ENCODE measurements at places on chromosomes 16 and 17.

DNA sequence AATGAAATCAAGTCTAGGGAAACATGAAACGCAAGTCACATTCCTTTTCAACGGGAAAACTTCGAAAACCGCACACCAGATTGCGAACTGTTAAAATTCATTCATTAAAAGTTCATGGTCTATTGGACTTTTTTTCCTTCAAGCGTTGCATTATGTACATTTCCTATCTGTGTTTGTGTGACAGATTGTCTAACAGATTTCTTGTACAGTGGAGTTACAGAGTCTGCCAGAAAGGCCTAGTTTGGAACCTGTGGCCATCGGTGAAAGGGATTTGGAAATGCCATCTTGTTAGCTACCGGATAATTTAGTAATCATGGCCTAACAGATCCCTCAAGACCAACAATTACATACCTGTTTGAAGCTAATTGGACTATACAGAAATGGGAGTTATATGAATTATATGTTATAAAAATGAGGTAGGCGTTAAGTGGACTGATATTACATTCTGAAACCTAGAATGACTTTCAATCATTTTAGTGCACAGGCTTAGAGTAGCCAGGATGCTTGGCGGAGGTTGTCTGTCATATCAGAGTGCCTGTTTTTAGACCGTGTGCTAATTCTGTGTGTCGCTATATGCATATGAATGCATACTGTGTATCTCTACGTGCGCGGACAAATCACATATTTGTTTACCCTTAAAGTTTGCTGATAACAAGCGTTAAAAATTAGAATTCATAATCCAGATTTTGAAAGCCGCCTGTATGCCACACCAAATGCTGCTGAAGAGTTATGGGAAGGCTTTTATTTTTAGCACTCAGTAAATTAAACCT lies 885.4 kb upstream of the RBFOX1 start:
- DNase-seq, result no peak

DNA sequence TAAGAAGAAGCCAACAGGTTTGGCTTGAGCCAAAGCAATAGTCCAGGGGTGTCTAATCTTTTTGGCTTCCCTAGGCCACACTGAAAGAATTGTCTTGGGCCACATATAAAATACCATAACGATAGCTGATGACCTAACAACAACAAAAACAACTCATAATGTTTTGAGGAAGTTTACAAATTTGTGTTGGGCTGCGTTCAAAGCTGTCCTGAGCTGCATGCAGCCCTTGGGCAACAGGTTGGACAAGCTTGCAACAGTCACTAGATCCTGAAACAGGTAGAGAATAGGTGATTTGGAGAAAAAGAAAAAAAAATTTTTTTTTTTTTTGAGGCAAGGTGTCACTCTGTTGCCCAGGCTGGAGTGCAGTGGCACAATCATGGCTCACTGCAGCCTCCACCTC lies 4.5 kb downstream of the CRYBA1 start:
- no peak for DNase-seq

DNA sequence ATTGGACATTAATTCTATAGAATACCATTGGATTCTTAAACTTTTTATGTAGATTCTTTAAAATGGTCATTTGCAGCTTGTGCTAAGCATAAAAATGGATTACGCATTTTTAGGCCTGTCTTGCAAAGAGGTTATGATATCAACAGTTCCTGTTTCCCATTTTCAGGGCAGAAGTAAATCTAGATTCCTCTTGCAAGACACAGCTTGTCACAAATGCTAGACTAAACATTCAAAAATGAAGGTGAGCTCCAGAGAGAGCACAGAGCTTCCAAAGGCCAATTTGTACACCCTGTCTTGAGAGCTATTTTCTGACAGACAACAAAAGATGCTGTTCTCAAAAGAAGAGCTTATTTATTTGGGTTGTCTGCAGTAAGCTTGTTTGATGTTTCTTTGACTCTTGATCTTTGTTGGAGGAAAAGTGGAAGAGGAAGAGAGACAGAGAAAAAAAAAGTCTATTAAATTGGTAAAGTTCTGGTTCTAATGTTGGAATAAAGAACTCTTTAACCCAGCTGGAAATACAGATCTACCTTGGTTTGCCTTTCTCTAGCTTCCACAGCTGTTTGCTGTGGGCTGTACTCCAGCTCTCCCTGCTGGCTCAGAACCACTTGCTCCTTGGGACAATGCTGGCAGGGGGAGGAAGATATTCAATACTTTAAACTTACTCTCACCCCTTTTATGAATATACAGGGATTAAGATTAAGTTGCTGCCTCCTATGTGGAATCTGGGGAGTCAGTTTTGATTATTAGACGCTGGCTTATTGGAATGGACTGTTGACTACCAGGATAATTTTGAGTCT lies 651.8 kb downstream of the CDH11 start:
- no peak for DNase-seq

- peak; percentile 71 for DNase-seq
Observed at GRCh38 chr17:78112518-78113471, 15.8 kb downstream of the TMC6 start.

DNA sequence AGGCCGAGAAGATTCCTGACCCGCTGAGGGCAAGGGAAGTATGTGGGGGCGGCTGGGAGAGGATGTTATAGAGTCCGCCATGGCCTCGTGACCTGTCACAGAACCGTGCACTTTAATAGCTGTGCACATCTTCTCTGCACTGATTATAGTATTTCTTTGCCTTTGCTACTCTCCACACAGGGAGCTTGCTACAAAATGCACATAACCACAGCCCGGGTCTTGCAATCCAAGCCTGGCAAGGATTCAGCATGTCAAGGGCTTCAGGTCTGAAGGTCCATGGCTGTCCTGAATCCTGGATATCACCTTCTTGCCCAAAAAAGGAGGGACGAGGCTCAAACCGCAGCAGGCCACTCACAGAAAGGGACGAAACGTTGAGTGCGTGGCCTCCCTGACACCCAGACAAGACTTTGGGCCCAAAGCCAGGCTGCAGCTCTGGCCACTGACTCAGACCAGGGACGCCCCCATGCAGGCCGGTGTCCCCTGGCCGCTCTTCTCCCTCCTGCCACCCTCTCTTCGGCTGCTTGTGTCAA lies 43.7 kb downstream of the USP22 start:
- no peak for DNase-seq

DNA sequence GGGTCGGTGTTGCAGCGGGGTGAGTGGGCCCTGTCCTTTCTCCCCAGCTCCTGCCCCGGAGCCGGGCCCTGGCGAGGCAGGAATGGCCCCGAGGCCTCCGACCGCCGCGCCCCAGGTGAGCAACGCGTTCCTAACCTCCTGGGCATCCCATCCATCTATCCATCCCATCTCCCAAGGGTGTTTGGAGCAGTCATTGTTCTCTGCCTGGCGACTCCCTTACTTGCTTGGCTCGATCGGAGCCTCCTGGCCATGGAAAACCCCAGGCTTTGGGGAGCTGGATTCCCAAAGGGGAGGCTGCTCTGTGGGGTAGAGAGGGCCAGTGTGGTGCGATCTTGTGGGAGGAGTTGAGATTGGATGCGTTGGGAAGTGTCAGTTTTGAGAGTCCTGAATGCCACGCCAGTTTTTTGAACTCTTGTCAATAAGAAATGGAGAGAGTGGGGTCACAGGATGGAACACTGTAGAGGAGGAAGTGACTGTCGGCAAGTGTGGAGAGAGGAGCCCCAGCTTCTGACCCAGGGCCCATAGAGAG lies 684 bp downstream of the ZFP90 start:
- no peak for DNase-seq

- no peak for DNase-seq
Observed at GRCh38 chr16:85041219-85042166, 13.9 kb downstream of the KIAA0513 start.

- DNase-seq, result no peak
Observed at GRCh38 chr16:84478172-84478947, 26.1 kb downstream of the MEAK7 start.

GRCh38 chr17:15929941-15930340 lies 15.0 kb upstream of the ADORA2B start:
- no peak for DNase-seq

DNA sequence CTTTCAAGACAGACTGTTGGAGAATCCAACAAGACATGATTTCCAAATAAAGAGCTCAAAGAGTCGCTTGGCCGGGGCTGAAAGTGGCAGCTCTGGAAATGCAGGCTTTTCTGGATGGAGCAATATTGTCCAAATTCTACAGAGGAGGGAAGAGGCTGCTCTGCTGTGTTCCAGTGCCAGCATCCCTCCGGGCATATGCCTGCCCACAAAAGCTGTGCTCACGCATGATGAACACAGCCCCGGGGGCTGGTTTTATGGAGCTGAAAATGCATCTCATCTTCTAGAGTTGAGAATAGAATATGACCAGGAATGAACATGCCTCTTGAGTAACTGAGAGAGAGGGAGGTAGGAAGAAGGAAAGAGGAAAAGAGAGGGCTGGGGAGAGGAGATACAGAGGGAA lies 74.7 kb upstream of the TOX3 start:
- no peak for DNase-seq

DNA sequence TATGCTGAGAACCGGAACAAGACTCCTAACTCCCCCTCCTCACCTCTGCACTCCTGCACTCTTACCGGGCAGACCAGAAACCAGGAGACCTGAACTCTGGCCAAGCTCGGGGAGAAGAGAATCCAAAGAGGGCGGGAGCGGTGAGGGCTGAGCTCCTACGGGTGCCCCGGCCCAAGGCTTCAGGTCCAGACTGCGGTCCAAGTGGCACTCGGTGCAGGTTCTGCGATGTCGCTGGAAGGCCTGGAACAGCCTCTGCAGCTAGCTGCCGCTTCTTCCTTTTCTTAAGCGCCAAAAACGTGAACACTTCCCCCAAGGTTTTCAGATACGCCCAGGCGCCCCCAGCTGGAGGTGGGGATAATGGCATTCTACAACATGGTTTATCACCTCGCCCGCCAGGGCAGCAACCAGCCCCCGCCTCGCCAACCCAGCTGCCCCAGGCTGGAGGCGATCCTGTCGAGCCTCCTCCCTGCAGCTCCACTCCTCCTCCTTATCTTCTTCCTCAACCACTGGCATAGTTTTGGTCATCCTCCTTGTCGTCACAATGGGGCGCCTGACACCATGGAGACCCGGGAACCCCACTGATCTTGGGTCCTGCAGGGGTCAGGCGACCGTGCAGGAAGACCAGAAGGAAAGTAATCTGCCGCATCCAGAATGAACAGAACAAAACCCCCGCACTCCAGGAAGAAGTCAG lies 1735.9 kb downstream of the TP53TG3F start:
- no peak for DNase-seq

DNA sequence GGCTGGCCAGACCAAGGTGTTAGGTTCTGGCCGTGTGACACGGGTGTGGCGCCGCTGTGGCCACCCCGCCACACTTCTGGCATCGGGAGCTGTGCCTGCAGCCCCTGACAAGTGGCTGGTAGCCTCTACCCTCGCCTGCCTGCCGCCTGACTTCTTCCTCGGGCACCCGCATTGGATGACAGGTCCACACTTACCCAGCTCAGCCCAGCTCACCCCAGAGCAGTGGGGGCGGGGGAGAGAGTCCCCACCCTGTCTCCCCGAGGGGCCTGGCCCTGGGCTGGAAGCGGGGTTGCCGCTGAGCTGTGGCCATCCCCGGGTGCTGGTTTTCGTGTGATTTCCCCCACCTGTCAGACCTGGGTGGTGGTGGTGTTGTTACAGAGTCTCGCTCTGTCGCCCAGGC lies 53.9 kb upstream of the ACSF3 start:
- no peak for DNase-seq

DNA sequence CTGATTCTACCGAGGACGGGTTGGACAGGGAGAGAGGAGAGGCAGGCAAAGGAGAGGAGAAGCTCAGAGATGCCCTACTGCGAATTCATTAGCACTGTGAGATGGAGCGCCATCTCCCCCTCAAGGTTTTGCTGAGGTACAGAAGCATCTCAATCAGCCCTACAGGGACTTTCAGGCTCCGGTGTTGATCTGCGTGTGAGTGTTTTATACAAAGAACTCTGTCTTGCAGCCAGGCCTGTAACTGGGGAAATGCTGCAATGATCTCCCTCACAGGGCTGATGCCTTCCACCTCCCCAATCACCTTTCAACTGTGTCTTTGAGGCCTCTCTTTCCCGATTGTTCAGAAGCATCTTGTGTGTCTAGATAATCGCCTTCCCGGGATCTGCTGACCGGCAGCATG lies 74.8 kb downstream of the IRX6 start:
- no peak for DNase-seq

GRCh38 chr16:69927056-69927757 lies 23.9 kb upstream of the CLEC18A start:
- peak; percentile 15 for DNase-seq

DNA sequence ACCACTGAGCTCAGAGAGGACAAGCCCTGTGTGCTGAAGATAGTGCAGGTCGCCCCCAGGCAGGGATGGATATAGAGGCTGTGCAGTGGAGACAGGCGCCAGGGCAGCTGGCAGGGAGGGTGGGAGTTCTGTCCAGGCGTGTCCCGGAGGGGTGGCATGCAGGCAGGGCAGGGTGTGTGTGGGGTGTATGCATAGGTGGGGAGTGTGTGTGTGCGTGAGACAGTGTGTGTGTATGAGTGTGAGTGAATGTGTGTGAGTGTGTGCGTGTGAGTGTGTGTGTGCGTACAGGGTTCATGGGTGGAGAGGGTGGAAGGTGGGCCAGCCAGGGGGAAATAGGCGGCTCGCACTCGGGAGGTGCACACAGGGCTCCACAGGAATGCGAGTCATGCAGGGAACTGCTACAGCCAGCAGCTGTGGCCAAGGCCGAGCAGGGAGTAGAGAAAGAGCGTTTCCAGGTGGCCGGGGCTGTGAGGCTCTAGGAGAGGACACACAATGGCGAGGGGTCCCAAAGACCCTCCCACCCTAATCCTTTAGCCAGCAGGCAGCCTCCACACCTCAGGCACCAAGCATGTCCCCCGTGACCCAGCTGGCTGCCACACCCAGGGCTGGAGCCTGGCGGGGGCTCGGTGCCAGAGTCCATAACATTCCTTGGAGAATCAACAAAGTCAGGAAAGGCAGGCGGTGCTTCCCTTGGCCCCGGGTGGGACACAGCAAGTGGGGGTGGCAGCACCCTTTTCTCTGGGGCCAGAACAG lies 4.6 kb downstream of the PLCD3 start:
- DNase-seq, result no peak

DNA sequence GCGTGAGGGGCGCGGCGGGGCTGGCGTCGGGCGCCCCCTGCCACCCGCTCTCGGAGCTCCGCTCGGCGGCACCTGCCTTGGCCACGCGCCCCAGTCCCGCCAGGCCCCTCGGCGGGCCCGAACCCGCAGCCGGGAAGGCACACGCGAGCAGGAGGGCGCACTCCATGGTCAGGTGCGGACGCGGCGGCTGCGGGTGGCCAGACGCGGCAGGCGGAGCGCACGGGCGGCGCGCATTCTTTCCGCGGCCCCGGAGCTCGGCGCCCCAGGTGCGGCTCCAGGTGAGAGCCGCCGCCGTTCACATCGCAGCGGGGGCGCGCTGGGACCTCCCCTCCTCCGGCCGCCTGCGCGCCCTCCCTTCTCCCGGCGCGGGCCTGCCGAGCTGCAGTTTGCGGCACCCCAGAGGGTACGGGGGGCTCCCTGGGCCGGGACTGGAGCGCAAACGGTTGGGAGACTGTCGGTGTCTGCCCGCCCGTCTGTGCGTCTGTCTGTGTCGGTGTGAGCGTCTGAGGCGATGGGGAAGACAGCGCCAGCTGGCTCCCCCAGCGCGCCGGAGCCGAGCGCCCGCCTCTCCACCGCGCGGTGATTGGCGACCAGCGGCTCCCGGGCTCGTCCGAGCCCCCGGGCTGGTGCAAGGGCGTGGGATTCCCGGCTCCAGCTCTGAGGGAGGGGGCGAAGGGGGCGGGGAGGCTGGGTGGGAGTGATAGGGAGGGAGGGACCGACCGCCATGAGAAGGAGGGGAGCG lies at the start of gene ADAMTS18:
Gene ADAMTS18, minus strand, starts transcription at position 505 of the 742 bp plus-strand sequence. Its CDS starts 339 bp downstream, at position 166.
- DNase-seq, result no peak

GRCh38 chr17:64709481-64709880 lies 47.4 kb upstream of the SMURF2 start:
- DNase-seq, result no peak
